ENCODE measurements at places on chromosomes 2 and 18. TPM values are rescaled to one million over a fixed set of nuclear protein-coding genes. Genes with fewer than 3 reads are reported as not detected.

The DOCK10 gene
- 138 TPM for total RNA-seq

The SNORC gene
- total RNA-seq = 1.2 TPM

DNA sequence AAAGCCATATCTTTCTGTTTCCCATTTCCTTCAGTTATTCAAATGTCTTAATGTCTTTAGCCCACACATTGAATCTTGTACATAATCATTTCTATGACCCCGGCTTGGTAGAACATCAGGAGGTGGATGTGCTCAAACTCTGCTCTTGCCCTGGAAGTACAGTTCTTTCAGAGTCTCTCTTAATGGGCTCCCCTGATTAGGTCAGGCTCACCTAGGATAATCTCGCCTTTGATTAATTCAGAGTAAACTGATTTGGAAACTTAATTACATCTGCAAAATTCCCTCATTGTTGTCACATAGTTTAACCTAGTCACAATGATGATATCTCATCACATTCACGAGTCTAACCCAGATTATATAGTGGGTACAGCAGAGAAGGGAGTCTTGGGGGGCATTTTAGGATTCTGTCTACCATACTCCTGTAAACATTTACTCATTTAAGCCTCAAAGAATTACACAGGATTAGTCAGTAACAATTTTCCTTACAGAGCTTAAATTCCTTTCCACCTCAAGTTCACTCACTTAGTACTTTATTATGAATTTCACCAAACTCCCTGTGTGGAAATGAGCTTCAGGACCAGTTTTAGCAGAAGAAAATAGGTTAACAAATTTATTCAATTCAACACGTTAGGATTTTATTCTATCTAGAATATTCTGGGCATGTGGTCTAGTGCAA lies 135.5 kb downstream of the FHOD3 start:
- H3K27me3 ChIP-seq = no peaks in the 10 kb centered on the region
- H3K4me3 ChIP-seq = no peak overlapping the region
- H3K36me3 ChIP-seq = no peaks in the 10 kb centered on the region
- no peak overlapping the region for H3K27ac ChIP-seq
- no peaks in the 10 kb centered on the region for H3K4me1 ChIP-seq
- DNase-seq = no peak

The KCNG2 gene
- total RNA-seq = not detected

GRCh38 chr2:27060323-27060722 lies 8.9 kb downstream of the AGBL5 start:
- H3K27ac ChIP-seq = no peak overlapping the region
- no peaks in the 10 kb centered on the region for H3K27me3 ChIP-seq
- peaks cover 46% of the 10 kb centered on the region for H3K36me3 ChIP-seq
- peaks cover 6% of the 10 kb centered on the region for H3K4me1 ChIP-seq

DNA sequence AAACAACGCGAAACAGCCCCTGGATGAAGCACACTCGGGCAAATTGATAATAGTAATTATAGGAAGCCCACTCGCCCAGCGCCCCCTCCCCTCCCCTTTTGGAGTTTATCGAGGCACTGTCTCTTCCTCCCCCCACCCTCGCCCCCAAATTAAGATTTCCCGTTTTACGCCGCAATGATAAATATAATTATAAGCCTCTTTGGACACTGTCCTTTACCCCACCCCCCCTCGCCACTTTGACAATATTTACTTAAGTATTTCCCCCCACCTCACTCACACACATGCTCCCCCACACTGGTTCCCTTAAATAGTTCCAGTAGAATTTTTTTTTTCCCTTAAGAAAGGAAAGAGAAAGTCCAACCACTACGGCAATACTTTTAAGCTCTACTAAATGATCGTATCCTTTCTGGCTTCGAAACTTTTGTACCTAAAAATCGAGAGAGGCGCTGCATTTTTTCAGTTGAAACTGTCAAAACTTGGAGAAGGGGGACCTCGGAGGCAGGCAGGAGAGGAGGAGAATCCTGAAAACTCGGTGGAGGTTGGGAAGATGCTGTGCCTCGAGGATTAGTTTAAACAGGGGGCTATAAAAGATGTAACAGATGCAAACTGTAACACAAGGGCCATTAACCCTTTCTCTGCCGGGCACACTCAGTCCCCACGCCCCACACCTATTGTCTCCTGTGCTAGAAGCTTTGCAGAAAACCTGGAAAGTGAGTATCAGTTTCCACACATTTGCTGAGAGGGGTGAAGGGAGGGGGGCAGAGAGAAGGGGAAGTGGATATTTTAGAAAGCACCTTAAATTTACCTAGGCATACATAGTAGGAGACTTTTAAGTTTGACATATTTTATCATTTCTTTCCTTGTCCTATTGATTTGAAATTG lies 1.8 kb downstream of the ZEB2 start:
- no peak overlapping the region for H3K27ac ChIP-seq
- DNase-seq = no peak
- H3K4me1 ChIP-seq = peaks cover 19% of the 10 kb centered on the region

- H3K27ac ChIP-seq = no peak overlapping the region
- peaks cover 12% of the 10 kb centered on the region for H3K27me3 ChIP-seq
- H3K4me1 ChIP-seq = no peaks in the 10 kb centered on the region
- H3K36me3 ChIP-seq = no peaks in the 10 kb centered on the region
- no peak overlapping the region for H3K4me3 ChIP-seq
These were observed 151.0 kb downstream of the INSIG2 start for GRCh38 chr2:118239284-118239683.

- H3K27me3 ChIP-seq = no peaks in the 10 kb centered on the region
- H3K4me3 ChIP-seq = peak overlapping the region; percentile 62
- peaks cover 34% of the 10 kb centered on the region for H3K4me1 ChIP-seq
These were observed 37.8 kb upstream of the STAT4 start for GRCh38 chr2:191188550-191189093.

- peak; percentile 82 for DNase-seq
- no peak overlapping the region for H3K27ac ChIP-seq
- peaks cover 7% of the 10 kb centered on the region for H3K4me1 ChIP-seq
- H3K4me3 ChIP-seq = peak overlapping the region; percentile 67
- peaks cover 1% of the 10 kb centered on the region for H3K36me3 ChIP-seq
- peaks cover 19% of the 10 kb centered on the region for H3K27me3 ChIP-seq
These were observed 20.5 kb upstream of the ZNF236 start for GRCh38 chr18:76801567-76802505.

DNA sequence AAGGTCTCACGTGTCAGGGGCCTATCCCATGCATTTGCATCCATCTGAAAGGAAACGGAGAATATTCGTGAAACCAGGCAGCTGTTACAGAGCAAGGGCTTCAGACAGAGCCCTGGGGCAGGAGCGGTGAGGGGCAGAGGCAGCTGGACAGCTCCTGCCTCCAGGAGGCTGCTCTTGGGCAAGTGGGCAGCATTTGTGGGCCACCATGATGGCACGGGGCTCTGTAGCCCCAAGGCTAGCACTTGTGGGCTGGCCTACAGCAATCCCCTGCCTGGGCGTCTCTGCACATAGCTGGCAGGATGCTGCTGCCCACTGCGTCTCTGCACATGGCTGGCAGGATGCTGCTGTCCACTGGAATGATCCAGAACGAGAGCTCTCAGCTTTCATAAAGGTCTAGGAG lies 52.8 kb upstream of the PTMA start:
- H3K36me3 ChIP-seq = peaks cover 2% of the 10 kb centered on the region
- H3K4me1 ChIP-seq = peaks cover 3% of the 10 kb centered on the region
- no peak for DNase-seq
- H3K4me3 ChIP-seq = no peak overlapping the region
- no peak overlapping the region for H3K27ac ChIP-seq

- no peak overlapping the region for H3K4me3 ChIP-seq
- H3K27ac ChIP-seq = no peak overlapping the region
- no peaks in the 10 kb centered on the region for H3K36me3 ChIP-seq
- no peaks in the 10 kb centered on the region for H3K27me3 ChIP-seq
- no peak for DNase-seq
These were observed 48.8 kb upstream of the TMEFF2 start for GRCh38 chr2:192243488-192243887.

The MZT2B gene
- total RNA-seq = 329 TPM

The SCTR gene
- not detected for total RNA-seq

GRCh38 chr18:47175283-47175897 lies 774 bp downstream of the IER3IP1 start:
- peaks cover 4% of the 10 kb centered on the region for H3K27me3 ChIP-seq
- H3K4me1 ChIP-seq = peaks cover 2% of the 10 kb centered on the region
- H3K27ac ChIP-seq = peak overlapping the region; percentile 68
- H3K4me3 ChIP-seq = no peak overlapping the region
- DNase-seq = no peak

- DNase-seq = no peak
- peaks cover 3% of the 10 kb centered on the region for H3K4me1 ChIP-seq
- H3K27me3 ChIP-seq = no peaks in the 10 kb centered on the region
- no peak overlapping the region for H3K27ac ChIP-seq
These were observed 133.4 kb downstream of the PDE11A start for GRCh38 chr2:177939211-177939610.

GRCh38 chr2:69221512-69221911 lies 165.5 kb downstream of the GFPT1 start:
- no peak for DNase-seq
- peaks cover 30% of the 10 kb centered on the region for H3K27me3 ChIP-seq
- no peak overlapping the region for H3K27ac ChIP-seq

DNA sequence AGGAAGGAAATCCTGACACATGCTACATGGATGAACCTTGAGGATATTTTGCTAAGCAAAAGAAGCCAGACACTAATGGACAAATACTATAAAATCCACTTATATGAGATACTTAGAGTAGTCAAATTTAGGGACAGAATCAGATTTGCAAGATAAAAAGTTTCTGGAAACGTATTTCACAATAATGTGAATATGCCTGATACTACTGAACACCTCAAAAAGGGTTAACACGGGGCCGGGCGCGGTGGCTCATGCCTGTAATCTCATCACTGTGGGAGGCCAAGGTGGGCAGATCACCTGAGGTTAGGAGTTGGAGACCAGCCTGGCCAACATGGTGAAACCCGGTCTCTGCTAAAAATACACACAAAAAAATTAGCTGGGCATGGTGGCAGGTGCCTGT lies 1.7 kb upstream of the RMC1 start:
- DNase-seq = no peak
- H3K27ac ChIP-seq = peak overlapping the region; percentile 36
- H3K27me3 ChIP-seq = no peaks in the 10 kb centered on the region

The STAMBP gene
- 58.4 TPM for total RNA-seq

DNA sequence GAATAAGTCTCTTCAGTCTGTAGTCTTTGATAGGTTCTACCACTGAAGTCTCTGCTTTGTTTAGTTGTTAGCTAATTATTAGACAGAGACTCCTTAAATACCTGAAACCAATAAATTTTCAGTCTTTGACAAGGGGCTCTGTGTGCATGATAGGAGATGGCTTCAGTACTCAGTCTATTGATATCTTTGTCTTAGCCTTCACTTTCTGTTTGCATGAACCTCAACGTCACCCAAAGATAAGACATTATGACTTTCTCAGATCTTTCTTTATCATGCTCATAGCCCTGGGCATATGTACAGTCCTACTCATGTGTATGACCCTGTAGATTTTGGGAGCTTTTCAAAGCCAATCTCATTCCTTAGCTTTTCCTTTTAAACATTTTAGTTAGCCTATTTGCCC lies 183.5 kb upstream of the GCFC2 start:
- no peaks in the 10 kb centered on the region for H3K4me1 ChIP-seq
- no peak for DNase-seq
- H3K36me3 ChIP-seq = no peaks in the 10 kb centered on the region
- no peak overlapping the region for H3K4me3 ChIP-seq
- H3K27ac ChIP-seq = no peak overlapping the region

DNA sequence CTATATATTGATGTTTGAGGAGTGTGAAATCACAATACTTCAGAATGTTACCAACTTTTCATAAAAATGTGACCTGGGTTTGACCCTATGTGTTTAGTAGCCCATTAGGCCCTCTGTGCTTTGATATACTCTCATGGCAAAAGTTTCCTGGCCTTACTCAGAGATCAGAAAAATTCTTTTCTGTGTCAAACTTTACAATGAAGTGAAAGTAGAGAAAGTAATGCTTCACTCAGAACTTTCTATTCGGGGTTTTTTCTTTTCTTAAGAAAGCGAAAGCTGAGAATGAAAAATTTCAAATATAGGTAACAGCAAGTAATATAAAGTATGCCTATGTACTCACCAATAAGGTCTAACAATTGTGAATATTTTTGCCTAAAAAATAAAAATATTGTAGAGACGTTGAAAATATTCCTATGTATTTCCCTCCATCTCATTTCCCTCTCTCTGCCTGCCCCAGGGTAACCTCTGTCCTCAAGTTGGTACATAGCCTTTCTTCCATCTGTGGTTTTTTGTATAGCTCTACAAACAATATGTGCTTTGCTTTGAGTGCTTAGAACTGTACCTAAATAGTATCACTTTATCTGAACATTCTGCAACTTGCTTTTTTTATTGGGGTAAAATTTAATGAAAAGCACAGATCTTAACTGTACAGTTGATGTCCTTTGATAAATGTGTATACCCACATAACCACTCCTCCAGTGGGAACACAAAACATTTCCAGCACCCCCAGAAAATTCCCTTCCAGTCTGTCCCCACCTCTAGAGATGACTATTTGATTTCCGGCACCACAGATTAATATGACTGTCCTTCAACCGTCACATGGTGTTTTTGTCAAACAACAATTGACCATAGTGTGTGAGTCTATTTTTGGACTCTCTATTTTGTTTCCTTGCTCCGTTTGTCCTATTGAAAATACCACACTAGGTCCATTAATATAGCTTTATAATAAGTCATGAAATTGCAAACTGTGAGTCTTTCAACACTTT lies 10.3 kb upstream of the ACKR3 start:
- no peak overlapping the region for H3K27ac ChIP-seq
- no peak overlapping the region for H3K4me3 ChIP-seq
- H3K4me1 ChIP-seq = peaks cover 28% of the 10 kb centered on the region
- no peak for DNase-seq

DNA sequence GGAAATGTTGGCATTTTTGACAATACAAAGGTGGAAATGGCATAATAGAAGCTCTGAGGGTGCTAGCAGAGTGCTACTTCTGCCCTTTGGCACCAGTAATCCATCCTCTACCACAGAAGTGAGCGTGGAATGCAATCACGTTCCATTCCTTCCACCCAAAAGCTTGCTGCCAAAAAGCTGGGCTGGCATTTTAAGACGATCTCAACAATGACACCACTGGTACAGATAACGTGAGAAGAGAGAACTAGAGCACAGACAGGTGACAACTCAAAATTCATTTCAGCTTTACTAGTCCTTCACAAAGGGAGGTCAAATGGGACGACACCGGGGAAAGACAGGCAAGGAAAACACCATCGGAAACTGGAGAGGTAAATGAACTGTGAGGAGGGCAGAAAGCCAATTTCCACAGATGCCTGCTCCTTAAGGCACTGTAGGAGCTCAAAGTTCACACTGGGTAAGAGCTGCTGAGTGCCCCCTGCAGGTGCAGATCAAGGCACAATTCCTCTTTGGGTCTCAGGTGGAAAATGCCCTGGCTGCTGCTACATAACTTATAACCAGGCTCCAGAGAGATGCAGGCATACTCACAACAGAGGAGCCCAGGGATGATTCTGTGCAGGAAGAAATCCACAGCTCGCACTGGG lies 50.7 kb upstream of the RNU4ATAC start:
- no peaks in the 10 kb centered on the region for H3K27me3 ChIP-seq
- no peak overlapping the region for H3K4me3 ChIP-seq
- peaks cover 10% of the 10 kb centered on the region for H3K36me3 ChIP-seq
- H3K27ac ChIP-seq = no peak overlapping the region
- H3K4me1 ChIP-seq = peaks cover 14% of the 10 kb centered on the region

The ANKRD53 gene
- total RNA-seq = not detected

Data from activated CD4-positive, alpha-beta T cell treated with anti-CD3 and anti-CD28 coated beads, Interleukin-2, amount 10 ng/mL, durations not matched to agents 24 days and 14 days (primary cell).